ENCODE measurements at places on chromosomes 1 and 21. TPM values are rescaled to one million over a fixed set of nuclear protein-coding genes. Genes with fewer than 3 reads are reported as not detected.
A peak's percentile ranks its signal among the peaks of the same experiment; 100 is the strongest.

GRCh38 chr1:151837884-151838221 is 1.8 kb downstream of the C2CD4D start:
- DNase-seq, result no peak
- peaks cover 2% of the 10 kb centered on the region for H3K36me3 ChIP-seq
- H3K4me3 ChIP-seq, result peak overlapping the region; percentile 98
- no peaks in the 10 kb centered on the region for H3K27me3 ChIP-seq

- peaks cover 85% of the 10 kb centered on the region for H3K27me3 ChIP-seq
- no peak overlapping the region for H3K27ac ChIP-seq
- H3K36me3 ChIP-seq, result peaks cover 7% of the 10 kb centered on the region
Observed at GRCh38 chr1:156444407-156445001, 56.1 kb downstream of the MEF2D start.

DNA sequence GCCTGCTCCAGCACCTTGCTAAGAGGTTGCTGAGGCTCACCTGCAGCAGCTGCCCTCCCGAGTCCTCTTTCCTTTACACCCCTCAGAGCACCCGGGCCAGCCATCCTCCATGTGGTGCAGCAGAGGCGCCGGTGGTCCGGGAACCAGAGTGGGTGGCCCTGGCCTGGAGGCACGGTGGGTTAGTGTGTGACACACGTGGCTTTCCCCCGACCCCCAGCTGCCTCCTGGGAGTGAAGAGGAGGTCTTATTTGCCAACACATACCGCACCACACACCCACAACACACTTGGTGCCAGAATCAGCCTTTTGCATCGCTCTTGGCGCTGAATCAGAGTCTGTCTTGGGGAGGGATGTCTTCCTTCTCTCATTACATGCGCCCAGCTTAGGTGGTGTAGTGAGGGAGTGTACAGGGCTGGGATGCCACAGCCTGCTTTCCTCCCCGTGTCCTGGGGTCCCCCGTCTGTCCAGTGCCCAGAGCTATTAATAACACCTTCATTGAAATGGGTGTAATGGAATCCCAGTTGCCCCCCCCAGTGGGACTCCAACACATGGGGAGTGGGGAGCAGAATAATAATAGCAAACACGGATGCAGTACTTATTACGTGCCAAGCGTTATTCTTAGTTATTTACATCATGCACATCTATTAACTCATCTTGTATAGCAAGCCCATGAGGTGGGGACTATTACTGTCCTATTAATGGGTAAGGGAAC is 38.2 kb downstream of the MAPKAPK2 start:
- no peak overlapping the region for H3K4me3 ChIP-seq
- H3K36me3 ChIP-seq, result no peaks in the 10 kb centered on the region
- H3K27me3 ChIP-seq, result no peaks in the 10 kb centered on the region
- peaks cover 56% of the 10 kb centered on the region for H3K4me1 ChIP-seq
- DNase-seq, result no peak

DNA sequence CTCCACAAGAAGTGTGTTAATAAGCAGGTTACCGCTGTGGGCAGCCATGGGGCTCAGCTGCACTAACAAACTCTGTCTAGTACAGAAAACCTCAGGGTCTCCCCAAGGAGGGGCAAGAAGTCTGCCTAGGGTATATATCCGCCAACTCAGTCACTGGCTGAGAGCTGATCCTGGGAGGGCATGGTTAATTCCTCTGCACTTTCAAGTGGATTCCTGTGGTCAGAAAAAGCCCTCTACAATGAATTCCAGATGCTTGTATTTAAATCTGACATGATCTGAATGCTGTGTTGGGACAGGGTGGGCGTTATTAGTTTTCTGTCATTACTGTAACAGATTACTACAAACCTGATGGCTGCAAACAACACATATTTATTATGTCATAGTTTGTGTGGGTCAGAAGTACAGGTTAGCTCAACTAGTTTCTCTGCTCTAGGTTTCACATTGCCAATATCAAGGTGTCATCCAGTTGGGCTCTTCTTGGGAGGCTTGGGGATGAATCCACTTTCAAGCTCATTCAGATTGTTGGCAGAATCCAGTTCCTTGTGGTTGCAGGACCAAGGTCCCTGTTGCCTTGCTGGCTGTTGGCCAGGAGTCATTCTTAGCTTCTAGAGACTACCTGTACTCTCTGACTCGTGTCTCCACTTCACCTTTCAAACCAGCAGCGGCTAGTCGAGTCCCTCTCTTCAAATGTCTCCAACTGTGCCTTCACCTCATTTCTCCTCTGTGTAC is 8.0 kb upstream of the SELE start:
- no peak for DNase-seq
- H3K4me1 ChIP-seq, result no peaks in the 10 kb centered on the region
- peaks cover 31% of the 10 kb centered on the region for H3K27me3 ChIP-seq
- no peaks in the 10 kb centered on the region for H3K36me3 ChIP-seq

DNA sequence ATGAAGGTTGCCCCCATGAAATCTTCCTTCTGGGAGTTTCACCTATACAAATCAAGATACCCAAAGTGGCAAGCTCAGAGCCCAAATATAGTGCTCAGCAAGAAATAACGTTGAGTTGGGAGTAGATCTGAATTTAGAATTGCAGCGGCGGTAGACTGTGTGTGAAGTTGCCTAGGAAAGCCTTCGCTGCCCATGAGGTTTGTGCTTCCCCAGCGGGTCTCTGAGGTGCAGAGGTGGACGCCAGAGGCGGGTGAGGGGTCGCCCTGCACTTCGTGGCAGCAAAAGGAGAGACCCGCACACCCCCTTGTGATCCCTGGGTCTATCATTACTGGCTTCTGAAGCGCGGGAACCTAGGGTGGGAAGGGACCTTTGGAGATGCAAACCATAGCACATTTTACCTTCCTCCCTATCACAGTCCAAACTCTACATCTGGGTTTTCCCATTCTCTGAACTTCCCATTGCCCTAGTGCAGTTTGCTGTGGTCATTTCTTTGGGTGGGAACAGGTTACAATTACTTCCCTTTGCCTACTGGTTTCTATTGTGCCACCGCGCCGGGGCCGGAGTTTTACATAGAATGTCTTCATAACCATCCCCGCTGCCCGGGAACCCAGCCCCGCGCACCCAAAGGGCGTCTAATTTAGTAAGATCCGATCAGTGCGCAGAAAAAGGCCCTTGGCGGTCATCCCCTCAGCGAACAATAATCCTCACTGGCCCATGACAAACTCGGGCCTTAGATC is 5.2 kb downstream of the TBX15 start:
- no peak overlapping the region for H3K4me3 ChIP-seq
- DNase-seq, result no peak
- peaks cover 2% of the 10 kb centered on the region for H3K4me1 ChIP-seq
- peaks cover 88% of the 10 kb centered on the region for H3K27me3 ChIP-seq

DNA sequence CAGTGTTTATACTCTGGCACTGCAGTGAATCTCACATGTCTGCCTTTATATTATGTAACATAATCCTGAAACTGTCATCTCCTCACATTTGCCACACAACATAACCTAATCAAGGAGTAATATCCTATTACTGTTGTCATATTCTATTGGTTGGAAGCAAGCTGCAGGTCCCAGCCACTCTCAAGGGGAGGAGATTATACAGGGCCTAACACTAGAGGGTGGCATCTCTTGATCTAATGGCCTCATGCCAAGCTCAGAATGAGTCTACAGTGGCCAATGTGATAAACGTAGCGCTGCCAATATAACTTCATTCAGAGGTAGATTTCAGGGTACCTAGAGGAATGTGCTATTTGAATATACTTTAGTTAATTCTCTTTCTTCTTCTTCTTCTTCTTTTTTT is 166.8 kb downstream of the BACH1 start:
- DNase-seq, result no peak
- H3K27ac ChIP-seq, result no peak overlapping the region
- H3K4me3 ChIP-seq, result no peak overlapping the region
- H3K4me1 ChIP-seq, result peaks cover 3% of the 10 kb centered on the region
- peaks cover 3% of the 10 kb centered on the region for H3K36me3 ChIP-seq

The CFAP141 gene
- not detected for total RNA-seq

The TNFRSF4 gene
- total RNA-seq, result 94.7 TPM

The KRTAP19-1 gene
- total RNA-seq, result not detected

The BRDT gene
- total RNA-seq, result not detected

The EFNA1 gene
- total RNA-seq, result not detected

The SYDE2 gene
- total RNA-seq, result 2.7 TPM

The PPIAL4G gene
- 0.08 TPM for total RNA-seq

All from T-helper 17 cell (primary cell).